ENCODE measurements at places on chromosomes 3 and 15.

- DNase-seq, result no peak
These were observed 347.4 kb downstream of the NLGN1 start for GRCh38 chr3:173744895-173745294.

DNA sequence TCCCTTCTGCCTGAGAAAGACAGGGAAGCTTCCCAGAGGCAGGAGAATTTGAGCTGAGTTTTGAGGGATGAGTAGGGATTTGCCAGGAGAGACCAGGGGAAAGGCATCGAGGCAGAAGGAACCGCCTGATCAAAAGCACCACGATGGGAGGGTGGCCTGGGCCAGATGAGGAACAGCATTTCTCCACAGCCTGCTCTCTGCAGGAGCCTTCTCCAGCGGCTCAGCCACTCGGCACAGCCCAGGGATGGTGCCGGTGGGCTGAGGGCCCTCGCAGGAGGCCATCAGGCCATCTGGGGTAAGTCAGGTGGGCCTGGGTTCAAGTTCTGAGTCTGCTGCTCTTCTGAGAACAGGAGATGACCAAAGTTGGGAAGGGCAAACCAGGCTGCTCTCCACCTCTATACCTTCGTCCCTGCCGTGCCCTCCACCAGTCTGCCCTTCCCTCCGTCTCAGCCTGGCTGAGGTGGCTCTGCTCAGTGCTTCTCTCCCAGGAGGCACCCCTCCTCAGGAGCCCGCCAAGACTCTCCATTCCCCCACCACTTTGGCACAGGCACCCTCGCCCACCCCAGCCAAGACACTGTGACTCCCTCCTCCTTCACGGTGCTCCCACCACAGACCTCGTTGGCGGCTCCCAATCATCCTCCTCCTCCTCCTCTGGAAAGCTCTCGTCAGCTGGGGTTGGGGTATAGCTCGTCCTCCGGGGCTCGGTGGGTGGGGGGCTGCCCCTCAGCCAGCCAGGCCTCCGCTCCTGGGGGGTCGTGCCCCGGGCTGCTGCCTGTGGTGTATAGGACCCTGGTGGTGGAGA, 34.9 kb downstream of the GRIP2 start:
- DNase-seq, result no peak

- DNase-seq, result no peak
These were observed 31.4 kb downstream of the CTDSPL start for GRCh38 chr3:37892927-37893600.

GRCh38 chr3:128727059-128727458, 1.1 kb downstream of the RAB7A start:
- DNase-seq, result no peak

DNA sequence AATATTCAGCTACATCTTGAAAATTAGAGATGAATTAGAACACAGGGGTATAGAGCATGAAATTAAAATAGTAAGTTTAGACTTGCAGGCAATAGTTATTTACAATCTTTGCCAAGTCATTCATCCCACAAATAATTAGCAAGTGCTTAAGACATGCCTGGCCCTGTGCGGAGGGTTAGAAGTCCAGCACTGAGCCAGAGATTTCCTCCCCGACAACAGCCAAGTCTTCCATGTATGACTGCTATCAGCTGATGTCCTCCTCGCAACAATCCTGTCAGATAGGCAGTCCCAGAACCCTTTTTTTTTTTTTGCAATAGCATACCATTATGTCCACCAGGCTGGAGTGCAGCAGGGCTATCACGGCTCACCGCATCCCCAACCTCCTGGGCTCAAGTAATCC, 14.6 kb downstream of the SIN3A start:
- no peak for DNase-seq

GRCh38 chr3:78090382-78090781, 1050.5 kb downstream of the ROBO2 start:
- DNase-seq, result no peak

GRCh38 chr3:5078151-5078550, 43.9 kb upstream of the ARL8B start:
- no peak for DNase-seq

GRCh38 chr3:134956395-134956794, 161.3 kb downstream of the EPHB1 start:
- DNase-seq, result no peak

GRCh38 chr3:151579571-151580270, 118.9 kb upstream of the IGSF10 start:
- DNase-seq, result no peak

- DNase-seq, result no peak
These were observed 57.7 kb downstream of the DNAJB8 start for GRCh38 chr3:128408693-128409623.

GRCh38 chr3:21876782-21877181, 125.8 kb upstream of the ZNF385D start:
- DNase-seq, result no peak

DNA sequence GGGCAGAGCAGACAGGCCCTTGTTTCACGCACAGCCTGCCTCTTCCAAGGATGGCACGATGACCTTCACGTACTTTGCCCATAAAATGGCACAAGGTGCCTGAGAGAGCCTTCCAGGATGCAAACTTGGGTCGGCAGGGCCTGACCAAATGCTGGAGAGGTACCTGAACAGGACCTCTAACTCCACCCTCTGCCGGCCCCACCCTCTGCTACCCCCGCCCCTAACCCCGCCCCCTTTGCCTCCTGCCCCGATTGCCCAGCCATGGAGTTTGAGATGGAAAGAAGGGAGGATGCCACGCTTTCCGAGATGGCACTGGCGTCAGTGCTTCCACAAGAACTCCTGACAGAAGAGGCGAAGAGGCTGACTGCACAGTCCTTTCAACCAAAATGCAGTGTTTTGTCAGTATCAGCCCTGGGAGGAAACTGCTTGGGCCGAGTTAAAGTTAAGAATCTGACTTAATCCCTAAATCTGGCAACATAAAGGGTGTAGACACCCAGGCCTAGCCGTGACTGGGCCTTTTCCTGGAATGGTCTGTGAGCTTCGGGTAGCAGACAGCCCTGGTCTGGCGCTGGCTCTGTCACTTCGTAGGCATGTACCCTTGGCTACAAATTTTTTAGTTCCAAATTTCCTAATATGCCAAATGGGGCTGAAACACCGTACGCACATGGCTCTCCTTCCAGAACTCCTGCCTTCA, 230.3 kb upstream of the RGMA start:
- DNase-seq, result no peak

DNA sequence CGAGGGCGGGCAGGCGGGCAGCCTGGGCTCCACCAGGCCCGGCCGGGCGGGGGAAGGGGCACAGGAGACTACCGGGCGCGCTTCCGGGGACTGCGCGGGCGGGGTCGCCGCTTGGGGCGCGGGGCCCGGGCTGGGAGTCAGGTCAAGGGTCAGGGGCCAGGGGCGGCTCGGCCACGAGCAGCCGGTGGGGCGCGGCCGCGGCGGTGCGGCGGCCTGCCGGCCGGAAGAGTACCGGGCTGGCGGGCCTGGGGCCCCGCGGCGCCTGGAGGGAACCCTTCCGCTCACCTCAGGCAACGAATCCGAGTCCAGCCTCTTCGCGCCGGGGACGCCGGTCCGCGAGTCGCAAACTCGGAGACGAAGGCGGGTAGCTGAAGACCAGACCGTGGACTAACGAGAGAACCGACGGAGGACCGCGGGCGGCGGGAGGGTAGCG, 225 bp downstream of the RHOA start:
- no peak for DNase-seq

GRCh38 chr3:102665183-102665582, 230.4 kb downstream of the ZPLD1 start:
- DNase-seq, result no peak

DNA sequence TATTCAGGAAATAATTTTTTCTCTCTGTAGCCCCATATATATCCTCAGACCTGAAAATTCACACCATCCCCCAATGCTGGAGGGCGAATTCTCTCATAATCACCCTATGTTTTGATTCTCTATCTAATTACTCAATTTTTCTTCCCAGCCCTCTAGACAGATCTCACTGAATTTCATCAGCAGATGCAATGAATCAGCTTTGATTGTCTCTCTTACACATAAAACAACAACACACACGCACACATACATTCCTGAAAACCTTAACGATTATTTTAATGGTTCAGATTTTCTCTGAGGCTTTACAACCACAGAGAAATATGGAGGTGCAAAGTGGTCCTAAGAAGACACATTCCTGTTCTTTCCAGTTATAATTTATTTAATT, 11.1 kb downstream of the RBMS3 start:
- no peak for DNase-seq

DNA sequence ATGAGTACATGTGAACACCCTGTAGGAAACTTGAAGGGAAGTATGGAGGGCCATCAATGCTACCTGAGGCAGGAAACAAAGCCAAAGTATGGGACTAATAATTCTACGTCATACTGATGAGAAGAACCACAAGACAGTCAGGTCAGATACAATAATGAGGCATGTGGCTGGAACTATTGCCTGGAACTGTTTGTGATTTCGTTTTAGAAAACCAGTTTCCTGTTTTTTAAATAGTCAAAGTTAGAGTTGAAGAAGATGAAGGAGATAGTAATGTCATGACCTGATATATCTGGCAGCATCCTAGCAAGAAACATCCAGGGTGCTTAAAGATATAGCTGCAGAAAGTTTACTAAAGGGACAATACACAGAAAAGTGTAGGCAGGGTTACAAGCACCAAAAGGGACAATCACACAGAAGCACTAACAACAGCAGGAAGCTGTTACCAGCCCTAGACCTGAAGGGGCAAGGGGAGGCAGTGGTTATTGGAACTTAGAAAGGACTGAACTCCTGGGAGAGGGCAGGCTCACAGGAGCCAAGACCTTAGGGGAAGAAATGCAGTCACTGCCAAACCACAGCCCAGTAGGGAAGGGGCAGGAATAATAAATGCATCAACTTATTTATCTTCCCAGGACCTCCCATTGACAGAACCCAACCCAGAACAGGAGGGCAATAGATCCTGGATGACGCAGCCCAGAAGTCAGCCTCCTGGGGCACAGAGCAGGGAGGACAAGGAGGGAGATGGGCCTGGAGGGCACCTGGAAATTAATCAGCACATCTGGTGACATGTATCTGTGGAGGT, 302.1 kb upstream of the STT3B start:
- DNase-seq, result no peak

- DNase-seq, result no peak
These were observed 170.2 kb downstream of the KCNMB2 start for GRCh38 chr3:178706411-178706810.

DNA sequence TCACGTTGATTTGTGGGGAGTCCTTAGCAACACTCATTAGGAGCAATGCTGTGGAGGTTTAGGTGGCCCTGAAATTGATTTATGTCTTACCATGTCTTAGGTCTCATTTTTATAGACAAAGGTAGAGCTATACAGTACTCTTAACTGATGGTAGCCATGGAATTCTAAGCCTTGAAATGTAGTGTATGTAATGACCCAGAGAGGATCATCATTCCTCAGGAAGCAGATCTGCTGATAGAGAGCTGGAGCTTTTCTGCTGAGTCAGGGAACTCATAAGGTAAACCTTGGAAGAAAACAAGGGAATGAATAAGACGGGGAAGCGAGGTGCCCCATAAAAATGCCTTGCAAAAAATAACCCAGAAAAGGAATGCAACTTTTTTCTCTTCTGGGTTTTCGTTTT, 34.0 kb upstream of the ZNF639 start:
- no peak for DNase-seq

DNA sequence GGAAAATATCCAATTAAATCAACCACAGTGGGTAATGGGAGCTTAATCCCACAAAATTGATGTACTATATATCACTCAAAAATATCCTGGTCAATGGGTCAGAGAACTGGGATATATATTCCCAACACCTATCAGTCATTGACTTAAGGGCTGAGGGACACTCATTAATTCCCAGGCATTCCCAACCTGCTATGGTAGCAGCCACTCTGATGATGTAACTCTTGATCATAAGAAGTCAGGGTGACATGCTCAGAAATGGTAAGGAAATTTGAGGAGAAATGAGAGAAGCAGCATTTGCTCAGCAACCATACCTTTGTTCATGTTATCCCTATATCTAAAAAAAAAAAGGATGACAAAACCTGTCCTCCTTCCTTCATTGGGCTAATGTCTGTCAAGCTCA, 3.1 kb upstream of the PLOD2 start:
- no peak for DNase-seq

DNA sequence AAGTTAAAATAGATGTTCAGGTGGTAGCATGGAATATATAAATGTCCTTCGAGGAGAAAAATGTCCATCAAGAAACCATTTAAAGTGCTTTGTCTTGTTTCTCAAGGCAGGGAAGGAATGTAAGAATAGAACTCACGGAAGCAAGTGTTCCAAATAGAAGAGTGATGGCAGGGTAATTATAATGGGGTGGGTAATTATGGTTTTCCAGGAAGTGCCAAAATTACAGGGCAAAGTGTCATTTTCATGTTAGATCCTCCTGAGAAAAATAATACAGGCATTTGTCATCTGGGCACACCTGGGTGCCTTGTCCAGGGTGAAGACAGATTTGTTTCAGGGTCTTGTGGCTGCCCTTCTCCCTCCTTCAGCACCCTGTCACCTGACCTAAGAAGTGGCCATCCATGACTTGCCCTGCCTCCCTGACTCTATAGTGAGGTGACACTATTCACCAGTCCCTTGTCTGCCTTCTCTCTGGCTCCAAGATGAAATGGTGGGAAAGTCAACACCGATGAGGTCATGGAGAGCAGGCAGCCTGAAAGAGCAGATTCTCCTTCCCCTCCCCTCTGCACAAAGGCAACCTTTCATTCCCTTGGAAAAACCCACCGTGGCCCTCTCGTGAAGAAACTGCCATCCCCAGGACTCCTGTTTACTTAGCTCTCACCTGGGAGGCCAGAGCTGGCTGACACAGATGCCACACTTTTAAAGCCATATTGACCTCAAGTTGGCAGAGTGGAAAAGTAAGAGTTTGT, 45.1 kb upstream of the AMOTL2 start:
- DNase-seq, result no peak

GRCh38 chr15:67150023-67150860, 84.8 kb downstream of the SMAD3 start:
- DNase-seq, result peak; percentile 96

- no peak for DNase-seq
These were observed 56.8 kb upstream of the TFRC start for GRCh38 chr3:196138482-196139254.

GRCh38 chr3:112338021-112338726, 5.2 kb downstream of the CD200 start:
- no peak for DNase-seq

GRCh38 chr3:5217824-5218595, 30.5 kb downstream of the EDEM1 start:
- no peak for DNase-seq

DNA sequence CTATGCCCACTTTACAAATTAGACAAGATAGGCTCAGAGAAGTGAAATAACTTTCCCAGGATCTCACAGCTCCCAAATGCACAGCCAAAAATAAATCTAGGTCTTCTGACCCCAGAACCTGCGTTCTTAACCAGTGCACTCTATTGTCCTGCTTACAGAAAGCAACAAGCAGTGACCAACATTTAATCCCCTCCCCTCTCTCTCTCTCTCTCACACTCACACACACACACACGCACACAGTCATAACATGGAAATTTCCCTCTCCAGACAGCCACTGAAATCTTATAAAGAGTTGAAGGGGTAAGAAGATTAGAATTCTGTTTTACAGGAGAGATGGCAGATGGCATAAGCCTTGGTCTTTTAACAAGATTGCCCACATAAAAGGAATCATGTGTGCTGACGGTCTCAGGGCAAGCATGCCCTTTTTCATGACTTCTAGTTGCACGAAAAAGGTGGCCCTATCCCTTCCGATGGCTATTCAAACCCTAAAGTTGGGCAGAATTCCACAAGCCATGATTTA, 29.4 kb downstream of the EOGT start:
- DNase-seq, result no peak
